ENCODE measurements at places on chromosomes 1 and 21.

- no peak for DNase-seq
These were observed 140.2 kb downstream of the MIS18A start for GRCh38 chr21:32138658-32139057.

- DNase-seq: no peak
These were observed 13.6 kb downstream of the POGK start for GRCh38 chr1:166852918-166853317.

GRCh38 chr1:211639475-211640300, 35.7 kb downstream of the NEK2 start:
- no peak for DNase-seq

- DNase-seq: no peak
These were observed 3.8 kb downstream of the AGO1 start for GRCh38 chr1:35886577-35887431.

Measured in COLO829 (cell line).